ENCODE measurements at places on chromosomes 1 and 21. TPM values are rescaled to one million over a fixed set of nuclear protein-coding genes. Genes with fewer than 3 reads are reported as not detected.
A peak's percentile ranks its signal among the peaks of the same experiment; 100 is the strongest.

Gene THEM5
- total RNA-seq: not detected

Gene TRNP1
- 31.2 TPM for total RNA-seq

DNA sequence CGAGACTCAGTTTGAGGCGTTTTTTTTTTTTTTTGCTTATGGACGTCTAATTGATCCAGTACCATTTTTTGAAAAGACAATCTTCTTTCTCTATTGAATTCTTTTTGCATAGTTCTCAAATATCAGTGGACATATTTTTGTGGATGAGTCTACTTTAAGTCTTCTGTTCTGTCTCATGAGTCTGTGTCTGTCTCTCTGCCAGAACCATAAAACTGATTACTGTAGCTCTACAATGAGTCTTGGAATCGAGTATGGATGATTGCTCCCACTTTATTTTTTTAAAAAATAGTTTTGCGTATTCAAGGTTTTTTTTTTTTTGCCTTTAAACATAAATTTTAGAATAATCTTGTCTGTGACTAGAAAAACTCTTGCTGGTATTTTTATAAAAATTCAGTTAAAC is 323.5 kb downstream of the ZNF326 start:
- no peaks in the 10 kb centered on the region for H3K4me1 ChIP-seq
- DNase-seq: no peak
- no peak overlapping the region for H3K4me3 ChIP-seq
- no peaks in the 10 kb centered on the region for H3K27me3 ChIP-seq
- H3K36me3 ChIP-seq: no peaks in the 10 kb centered on the region

DNA sequence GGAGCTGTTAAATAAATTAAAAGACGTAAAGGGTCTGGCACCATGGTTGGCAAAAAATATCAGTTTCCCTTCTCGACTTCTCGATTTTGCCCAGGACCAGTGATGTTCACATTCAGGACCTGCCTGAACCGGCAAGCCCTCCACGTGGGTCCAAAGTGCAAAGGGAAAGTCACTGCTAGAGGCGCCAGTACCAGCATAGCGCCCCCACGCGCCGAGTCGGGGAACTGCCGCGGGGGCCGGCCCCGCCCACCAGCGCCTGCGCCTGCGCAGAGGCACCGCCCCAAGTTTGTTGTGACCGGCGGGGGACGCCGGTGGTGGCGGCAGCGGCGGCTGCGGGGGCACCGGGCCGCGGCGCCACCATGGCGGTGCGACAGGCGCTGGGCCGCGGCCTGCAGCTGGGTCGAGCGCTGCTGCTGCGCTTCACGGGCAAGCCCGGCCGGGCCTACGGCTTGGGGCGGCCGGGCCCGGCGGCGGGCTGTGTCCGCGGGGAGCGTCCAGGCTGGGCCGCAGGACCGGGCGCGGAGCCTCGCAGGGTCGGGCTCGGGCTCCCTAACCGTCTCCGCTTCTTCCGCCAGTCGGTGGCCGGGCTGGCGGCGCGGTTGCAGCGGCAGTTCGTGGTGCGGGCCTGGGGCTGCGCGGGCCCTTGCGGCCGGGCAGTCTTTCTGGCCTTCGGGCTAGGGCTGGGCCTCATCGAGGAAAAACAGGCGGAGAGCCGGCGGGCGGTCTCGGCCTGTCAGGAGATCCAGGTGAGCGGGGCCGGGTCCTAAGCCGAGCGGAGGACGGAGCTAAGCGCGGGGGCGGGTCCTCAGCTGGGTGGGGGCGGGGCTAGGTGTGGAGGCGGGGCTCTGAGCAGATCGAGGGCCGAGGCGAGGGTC is at the start of gene PINK1:
Gene PINK1 (plus strand): TSS at position 269 of the 875 bp plus-strand sequence. CDS start 91 bp downstream, at position 360.
- H3K27ac ChIP-seq: peak within 1 kb of the TSS; percentile 90
- H3K4me3 ChIP-seq: peak within 1 kb of the TSS; percentile 98
- peak; percentile 75 for DNase-seq

DNA sequence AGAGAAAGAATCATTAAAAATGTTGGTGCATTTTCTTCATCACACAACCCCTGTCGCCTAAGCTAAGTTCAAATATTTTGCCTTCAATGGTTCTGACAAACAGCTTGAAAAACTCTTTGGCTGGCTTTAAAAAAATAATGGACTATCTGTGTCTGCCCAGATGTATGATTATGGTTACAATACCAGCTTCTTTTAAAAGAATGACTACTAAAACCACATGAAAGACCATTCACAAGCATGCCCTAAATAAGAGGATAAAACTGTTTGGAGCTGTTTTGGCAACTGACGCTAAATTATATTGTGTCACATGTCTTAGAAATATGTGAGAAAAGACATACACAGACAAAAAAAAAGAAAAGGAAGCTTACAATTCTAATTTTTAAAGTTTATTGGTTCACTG is 23.7 kb upstream of the PLPPR4 start:
- H3K4me3 ChIP-seq: no peak overlapping the region
- no peak for DNase-seq
- no peaks in the 10 kb centered on the region for H3K36me3 ChIP-seq
- H3K4me1 ChIP-seq: no peaks in the 10 kb centered on the region

GRCh38 chr1:77341195-77341594 is 59.4 kb downstream of the AK5 start:
- H3K36me3 ChIP-seq: no peaks in the 10 kb centered on the region
- H3K4me1 ChIP-seq: no peaks in the 10 kb centered on the region
- no peaks in the 10 kb centered on the region for H3K27me3 ChIP-seq
- H3K27ac ChIP-seq: no peak overlapping the region
- H3K4me3 ChIP-seq: no peak overlapping the region

GRCh38 chr1:113881661-113882060 is 5.7 kb downstream of the BCL2L15 start:
- H3K36me3 ChIP-seq: no peaks in the 10 kb centered on the region
- H3K27me3 ChIP-seq: no peaks in the 10 kb centered on the region
- H3K27ac ChIP-seq: no peak overlapping the region
- no peak overlapping the region for H3K4me3 ChIP-seq
- peaks cover 35% of the 10 kb centered on the region for H3K4me1 ChIP-seq

Measured in pancreas (tissue), 10 donors.